Karpas-422 (cell line): ENCODE measurements at places on chromosomes 6 and 20. TPM values are rescaled to one million over a fixed set of nuclear protein-coding genes. Genes with fewer than 3 reads are reported as not detected.

TFAP2C gene
- total RNA-seq = not detected in 2 replicates

TP53TG5 gene
- not detected in 2 replicates for total RNA-seq

PTCRA gene
- total RNA-seq = not detected in 2 replicates

PTCHD4 gene
- total RNA-seq = not detected in 2 replicates
